HuH-7.5 (cell line): ENCODE measurements at places on chromosomes 13 and 19.

- DNase-seq = no peak
Observed at GRCh38 chr19:33089010-33089409, 8.0 kb downstream of the GPATCH1 start.

DNA sequence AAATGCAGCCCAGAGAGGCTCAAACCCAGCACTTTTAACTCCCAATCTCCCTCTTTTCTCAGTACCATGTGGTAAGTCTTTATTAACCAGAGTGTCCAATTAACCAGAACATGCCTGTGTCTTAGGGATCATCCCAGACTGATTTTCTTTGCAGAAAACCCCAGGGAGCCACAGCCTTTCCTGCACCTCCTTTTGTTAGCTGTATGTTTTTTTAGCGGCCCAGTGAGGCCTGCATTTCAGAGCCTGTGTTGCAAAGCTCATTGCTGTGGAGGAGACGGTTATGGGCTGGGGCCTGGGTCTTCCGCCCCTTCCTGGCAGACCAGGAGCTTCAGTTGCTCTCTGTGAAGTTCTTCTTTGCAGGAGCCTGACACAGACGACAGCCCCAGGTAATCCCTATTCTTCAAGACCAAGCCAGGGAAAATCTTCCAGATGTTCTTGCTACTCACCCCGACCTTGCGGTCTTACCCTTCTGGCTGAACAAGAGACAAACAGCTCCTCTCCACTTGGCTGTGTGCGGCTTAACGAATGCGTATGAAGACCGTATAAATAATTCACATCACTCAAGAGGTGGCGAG is 70.7 kb upstream of the TSHZ3 start:
- no peak for DNase-seq

DNA sequence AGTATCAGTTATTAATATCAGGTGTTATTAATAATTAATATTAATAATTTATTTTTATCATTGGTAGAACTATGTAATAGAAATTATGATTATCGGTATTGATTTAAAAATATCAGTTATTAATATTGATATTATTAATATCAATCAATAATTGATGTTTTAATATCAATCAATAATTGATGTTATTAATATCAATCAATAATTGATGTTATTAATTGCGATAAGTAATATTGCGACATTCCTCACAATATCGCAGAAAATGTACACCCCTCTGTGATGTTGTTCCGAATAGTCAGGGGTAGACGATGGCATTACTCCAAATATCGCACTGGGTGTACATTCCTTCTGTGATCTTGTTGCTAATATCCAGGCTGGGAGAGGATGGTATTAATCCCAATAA is 3.7 kb upstream of the RGCC start:
- DNase-seq = no peak

DNA sequence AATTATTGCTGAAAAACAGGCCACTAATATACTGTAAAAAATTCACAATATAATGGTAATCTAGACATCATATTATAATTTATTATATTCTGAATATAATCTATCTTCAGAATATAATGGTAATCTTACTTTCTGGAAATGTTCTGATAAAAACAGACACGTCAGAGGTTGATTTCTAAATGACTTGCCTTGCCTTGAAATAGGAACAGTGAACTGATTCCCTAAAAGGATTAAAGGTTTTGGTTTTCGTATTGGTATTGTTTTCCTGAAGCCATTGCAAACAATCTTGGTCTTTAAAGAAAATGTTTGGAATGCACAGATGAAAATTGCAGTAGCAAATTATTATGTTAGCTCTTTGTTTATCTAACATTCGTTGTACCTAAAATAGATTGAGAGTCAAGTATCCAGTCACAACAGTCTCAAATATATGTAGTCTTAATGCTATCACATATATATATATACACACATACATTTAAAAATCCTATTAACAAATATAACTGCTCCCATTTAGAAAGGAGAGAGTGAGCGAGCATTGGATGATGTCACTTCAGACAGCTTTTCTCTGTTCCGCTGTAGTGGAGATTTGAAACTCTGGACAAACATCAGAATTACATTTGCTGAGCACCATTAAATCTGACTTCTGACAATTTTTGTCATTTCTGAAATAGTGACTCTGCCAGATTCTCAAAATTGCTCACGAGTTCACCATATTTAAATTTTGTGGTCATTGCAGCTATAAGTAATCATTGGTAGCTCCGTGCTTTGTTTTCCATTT is 1.7 kb downstream of the ITM2B start:
- DNase-seq = no peak

- peak; percentile 94 for DNase-seq
Observed at GRCh38 chr19:18233224-18233825, 7.1 kb upstream of the PDE4C start.

- DNase-seq = peak; percentile 67
Observed at GRCh38 chr19:1672038-1672768, 19.8 kb upstream of the TCF3 start.

- no peak for DNase-seq
Observed at GRCh38 chr13:27679396-27679795, 57.7 kb downstream of the POLR1D start.

DNA sequence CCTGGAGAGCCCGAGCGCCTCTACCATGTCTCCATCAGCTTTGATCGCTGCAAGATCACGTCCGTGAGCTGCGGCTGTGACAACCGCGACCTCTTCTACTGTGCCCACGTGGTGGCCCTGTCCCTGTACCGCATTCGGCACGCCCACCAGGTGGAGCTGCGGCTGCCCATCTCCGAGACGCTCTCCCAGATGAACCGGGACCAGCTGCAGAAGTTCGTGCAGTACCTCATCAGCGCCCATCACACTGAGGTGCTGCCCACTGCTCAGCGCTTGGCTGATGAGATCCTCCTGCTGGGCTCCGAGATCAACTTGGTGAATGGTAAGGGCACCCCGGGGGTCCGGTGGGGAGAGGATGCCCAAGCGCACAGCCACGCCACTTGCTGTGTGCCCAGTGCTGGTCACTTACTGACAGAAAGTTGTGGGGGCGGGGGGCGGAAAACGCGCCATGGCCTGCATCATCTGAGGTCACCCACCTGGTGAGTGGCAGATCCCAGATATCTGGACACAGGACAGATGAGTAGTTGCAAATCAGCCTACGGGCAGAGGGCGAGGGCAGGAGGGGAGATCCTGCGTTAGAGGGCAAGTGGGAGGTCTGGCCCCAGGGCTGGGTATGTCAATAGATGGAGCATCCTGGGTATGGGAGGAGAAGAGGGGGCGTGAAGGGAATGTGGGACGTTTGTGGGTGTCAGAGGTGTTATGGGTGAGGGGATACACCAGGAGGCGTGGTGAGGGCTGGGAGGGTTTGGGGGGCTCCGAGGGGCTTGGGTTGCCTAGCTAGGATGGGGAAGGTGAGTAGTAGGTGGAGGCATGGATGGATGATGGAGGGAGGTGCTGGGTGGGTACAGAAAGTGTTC is 9.8 kb downstream of the ZSWIM4 start:
- no peak for DNase-seq

GRCh38 chr13:65488606-65489005 is 1741.5 kb downstream of the PCDH9 start:
- DNase-seq = no peak

GRCh38 chr13:21936674-21937073 is 265.8 kb downstream of the FGF9 start:
- no peak for DNase-seq

GRCh38 chr19:53007606-53008005 is 6.1 kb upstream of the ERVV-1 start:
- DNase-seq = no peak

DNA sequence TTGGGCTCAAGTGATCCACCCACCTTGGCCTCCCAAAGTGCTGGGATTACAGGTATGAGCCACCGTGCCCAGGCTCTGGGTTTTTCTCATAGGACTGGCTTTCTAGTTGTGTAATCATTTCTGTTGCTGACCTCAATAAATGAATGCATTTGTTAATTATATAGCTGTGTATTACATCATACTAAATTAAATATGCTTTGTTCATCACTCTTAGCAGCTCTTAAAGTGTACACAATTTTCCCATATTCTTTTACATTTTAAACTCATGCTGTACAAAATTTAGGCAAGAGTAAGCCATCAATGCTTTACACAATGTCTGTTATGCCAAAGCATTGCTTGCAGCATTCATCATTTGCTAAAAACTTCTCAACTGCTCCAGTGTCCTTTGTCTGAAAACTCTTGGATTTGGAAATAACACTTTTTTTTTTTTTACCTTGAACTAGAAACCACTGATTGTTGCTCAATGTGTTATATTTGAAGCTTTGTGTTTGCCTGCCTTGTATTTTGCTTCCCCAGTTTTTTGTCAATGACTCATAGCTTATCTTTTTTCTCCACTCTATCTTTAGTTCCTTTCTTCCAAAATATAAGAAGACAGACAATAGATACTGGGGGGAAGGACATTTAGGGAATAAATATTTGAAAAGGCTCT is 31.4 kb downstream of the CCDC122 start:
- DNase-seq = no peak

GRCh38 chr19:20482721-20483120 is 82.9 kb downstream of the ZNF737 start:
- no peak for DNase-seq

DNA sequence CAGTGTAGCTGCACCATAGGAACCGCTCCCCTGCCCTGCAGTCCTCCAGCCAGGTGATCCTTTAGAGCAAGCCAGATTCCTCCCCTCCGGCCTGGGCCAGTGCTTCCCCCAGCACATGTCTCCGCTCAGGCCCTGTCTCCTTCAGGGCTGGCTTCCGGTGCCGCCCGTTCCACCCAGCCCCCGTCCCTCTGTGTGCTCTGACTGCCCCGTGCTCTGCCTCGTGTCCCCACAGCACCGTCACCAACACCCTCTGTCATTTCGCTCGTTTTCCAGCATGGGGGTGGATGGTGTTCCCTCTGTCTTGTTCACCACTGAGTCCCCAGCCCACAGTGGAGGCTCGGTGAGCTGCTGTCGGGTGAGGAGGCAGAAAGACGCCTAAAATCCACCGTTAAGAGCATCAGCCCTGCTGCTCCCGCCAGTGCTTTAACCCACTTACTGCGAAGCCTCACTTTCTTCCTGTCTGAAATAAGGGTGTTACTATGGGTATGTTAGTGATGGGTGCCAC is 54.5 kb downstream of the TSSK6 start:
- no peak for DNase-seq

GRCh38 chr13:39379118-39379517 is 223.9 kb downstream of the LHFPL6 start:
- DNase-seq = no peak

GRCh38 chr13:44298314-44298713 is 75.3 kb upstream of the SERP2 start:
- DNase-seq = no peak

DNA sequence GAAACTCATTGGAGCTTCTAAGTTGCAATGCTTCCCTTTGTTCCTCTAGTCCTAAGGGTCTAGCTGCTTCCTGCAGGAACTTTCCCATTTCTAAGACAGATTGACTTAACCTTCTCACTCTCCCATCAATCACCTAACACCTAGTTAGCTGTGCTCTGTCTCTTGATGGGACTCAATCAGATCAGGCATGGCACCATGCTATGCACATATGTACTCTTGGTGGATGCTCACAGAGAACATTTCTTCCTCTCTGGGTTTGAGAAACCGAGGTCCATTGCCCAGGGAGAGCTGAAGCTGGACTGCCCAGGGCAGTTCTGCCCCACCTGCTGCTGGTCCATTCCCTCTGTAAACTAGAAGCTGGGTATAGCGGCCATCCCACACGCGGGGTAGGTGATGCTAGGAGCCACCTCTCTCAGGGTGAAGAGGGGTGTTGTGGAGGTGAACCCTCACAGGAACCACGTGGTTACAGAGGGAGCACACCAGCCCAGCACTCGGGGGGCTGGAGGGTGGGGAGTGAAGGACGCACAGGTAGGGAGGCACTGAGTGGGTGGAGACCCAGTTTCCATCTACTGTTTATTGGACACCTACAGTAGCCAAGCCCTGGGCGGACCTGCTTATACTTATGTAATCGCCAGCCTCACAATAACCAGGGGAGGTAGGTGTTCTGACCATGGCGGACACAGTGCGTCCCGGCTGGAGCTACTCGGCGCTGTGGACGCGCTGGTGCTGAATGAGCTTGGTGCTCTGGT is 3.1 kb upstream of the UBE2M start:
- peak; percentile 22 for DNase-seq

DNA sequence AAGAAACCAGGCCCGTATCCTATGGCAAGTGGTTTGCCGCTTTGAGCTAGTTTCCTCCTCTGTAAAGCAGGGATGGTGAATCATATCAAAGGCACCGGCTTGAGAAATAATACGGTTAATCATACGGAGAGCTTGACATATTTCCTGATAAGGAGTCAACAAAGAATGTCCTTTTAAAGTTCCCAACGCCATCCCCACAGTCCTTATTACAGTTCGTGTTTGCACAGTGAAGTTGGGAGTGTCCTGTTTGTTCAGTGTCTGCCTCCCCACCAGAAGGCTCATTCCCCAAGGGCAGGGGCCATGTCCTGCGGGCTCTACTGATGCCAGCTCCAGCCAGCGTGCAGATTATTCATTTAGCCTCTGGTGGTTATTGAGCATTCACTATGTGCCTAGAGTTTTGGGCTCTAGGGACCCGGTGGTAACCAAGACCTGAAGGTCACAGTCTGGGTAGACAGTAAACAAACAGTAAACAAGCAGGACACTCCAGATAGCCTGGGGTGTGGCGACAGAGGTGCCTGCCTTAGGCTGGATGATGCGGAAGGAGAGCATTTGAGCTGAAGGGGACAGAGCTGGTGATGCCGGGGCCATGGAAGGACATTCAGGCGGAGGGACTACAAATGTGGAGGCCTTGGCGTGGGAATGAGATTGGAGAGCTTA is 6.3 kb downstream of the GRAMD1A start:
- peak; percentile 96 for DNase-seq

DNA sequence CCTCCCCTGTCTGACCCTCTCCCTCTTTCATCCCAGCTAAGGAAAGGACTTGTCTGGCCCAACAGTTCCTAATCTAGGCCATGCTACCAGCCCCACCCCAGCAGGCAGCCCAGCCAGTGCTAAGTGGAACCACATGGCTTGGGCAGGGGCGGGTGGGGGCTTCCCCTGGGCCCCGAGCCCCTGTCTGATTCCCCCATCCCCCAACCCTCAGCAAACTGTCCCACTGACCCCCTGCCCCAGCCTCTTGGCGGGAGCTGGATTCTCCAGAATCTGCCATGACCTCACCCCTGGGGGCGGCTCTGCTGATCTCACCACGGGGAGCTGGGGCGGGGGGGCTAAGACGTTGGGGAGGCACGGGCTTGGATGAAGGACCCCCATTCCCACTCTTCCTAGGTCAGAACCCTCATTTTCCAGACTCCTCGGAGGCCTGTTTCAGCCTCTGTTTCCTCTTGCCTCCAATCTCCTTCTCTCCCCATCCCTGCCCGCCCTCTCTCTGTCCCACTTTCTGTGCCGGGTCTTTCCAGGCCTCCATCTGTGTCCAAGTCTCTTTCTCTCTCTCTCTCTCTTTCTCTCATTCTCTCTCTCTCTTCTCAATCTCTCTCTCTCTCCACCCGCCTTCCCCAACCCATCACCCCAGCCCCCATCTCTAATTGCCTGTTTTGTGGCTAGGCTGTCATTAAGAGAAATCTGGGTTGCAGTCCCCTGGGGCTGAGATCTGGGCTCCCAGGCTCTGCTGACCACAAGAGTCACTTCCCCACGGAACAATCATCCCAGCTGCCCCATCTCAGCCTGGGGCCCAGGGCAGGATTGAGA is 2.7 kb downstream of the COL5A3 start:
- no peak for DNase-seq

GRCh38 chr19:45676851-45677263 is 8.8 kb downstream of the GIPR start:
- DNase-seq = no peak

GRCh38 chr19:737591-738093 is 13.3 kb upstream of the MISP start:
- DNase-seq = peak; percentile 98
